Activated CD8-positive, alpha-beta T cell treated with anti-CD3 and anti-CD28 coated beads, Interleukin-2, amount 10 ng/mL, durations not matched to agents 7 days and 5 days (primary cell): ENCODE measurements at places on chromosomes 6 and 20.

GRCh38 chr6:156953479-156954146 lies 176.4 kb downstream of the ARID1B start:
- H3K27ac ChIP-seq, result no peak overlapping the region
- no peaks in the 10 kb centered on the region for H3K36me3 ChIP-seq

- H3K4me1 ChIP-seq, result peaks cover 16% of the 10 kb centered on the region
- peak; percentile 71 for DNase-seq
- H3K36me3 ChIP-seq, result no peaks in the 10 kb centered on the region
- peaks cover 48% of the 10 kb centered on the region for H3K27me3 ChIP-seq
Measured at GRCh38 chr6:28648035-28648877, 122.6 kb downstream of the GPX5 start.

GRCh38 chr6:36825452-36825851 lies 13.8 kb downstream of the CPNE5 start:
- H3K4me3 ChIP-seq, result no peak overlapping the region
- peaks cover 29% of the 10 kb centered on the region for H3K4me1 ChIP-seq
- DNase-seq, result no peak
- no peaks in the 10 kb centered on the region for H3K27me3 ChIP-seq

DNA sequence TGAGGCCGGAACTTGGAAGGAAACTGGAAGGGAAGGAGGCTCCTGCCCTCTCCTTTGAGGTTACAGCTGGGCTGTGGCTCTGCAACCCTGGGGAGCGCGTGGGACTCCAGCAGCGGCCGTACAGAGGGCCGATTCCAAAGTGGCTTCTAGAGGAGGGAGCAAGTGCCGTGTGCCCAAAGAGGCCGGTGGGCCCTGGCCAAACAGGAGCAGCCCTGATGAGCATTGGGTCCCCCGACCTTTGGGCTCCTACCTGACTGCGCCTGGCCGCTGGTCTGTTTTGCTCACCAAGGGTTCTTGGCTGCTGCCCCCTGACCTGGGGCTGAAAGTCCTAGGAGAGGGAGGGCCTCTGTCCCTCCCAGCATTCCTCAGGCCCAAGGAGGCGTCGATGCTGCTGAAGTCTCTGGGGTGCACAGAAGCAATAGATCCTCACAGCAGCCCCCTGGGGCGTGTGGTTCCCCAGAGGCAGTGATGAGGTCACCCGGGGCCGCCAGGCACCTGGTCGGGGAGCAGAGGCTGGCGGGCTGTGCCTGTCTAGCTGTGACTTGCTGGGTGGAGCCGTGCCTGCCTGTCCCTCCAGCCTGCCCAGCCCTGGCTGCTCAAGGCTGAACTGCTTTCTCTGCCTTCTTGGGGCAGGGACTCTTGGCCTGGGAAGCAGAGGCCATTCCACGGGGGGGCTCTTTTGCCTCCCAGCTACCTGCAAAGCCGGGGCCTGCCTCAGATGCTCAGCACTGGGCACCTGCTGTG lies 9.8 kb downstream of the RBM38 start:
- DNase-seq, result no peak
- H3K4me1 ChIP-seq, result peaks cover 83% of the 10 kb centered on the region
- H3K36me3 ChIP-seq, result peaks cover 71% of the 10 kb centered on the region

DNA sequence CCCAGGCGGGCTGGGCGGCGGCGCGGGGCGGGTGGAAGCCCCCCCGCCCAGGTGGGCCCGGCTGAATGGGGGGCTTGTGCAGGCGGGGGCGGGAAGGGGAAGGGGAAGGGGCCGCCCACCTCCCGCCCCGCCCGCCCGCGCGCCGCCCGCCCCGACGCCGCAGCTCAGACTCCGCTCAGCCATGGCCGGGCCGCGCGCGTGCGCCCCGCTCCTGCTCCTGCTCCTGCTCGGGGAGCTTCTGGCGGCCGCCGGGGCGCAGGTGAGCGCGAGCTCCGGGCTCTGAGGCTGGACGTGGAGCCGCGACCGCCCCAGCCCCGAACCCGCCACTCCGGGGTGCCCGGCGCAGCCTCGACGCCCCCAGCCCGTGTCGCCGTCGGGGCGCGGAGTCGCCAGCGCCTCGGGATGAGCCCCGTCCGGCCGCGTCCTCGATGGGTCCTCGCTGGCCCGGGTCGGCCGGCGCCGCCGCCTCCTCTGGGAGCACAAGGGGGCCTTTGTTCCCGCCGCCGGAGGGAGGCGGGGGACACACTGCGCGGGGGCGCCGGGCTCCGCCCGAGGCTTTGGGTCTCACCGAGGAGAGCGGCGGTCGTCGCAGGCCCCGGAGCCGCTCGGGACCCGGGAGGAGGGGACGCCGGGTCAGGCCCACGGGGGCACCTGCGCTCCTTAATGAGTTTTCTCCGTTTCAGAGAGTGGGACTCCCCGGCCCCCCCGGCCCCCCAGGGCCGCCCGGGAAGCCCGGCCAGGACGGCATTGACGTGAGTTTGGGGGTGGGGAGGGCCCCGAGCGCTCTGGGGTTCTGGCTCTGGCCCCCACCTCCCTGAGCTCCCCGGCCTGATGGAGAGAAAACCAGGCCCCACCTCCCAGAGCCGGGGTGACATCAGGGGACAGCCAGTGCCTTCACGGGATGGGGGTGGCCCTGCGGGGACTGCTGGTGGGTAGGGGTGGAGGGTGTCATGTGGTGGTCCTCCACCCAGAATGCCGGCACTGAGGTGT lies at the start of gene COL9A3:
Gene COL9A3, plus strand, starts transcription at position 167 of the 990 bp plus-strand sequence. Its CDS starts 15 bp downstream, at position 182.
- peaks cover 25% of the 10 kb centered on the region for H3K27me3 ChIP-seq
- no peak within 1 kb of the TSS for H3K27ac ChIP-seq
- H3K36me3 ChIP-seq, result peaks cover 5% of the 10 kb centered on the region
- H3K4me1 ChIP-seq, result peaks cover 4% of the 10 kb centered on the region
- H3K4me3 ChIP-seq, result peak within 1 kb of the TSS; percentile 22
- no peak for DNase-seq

GRCh38 chr6:32844839-32845383 lies 1.1 kb upstream of the PSMB8 start:
- H3K36me3 ChIP-seq, result peaks cover 91% of the 10 kb centered on the region
- peak overlapping the region; percentile 99 for H3K27ac ChIP-seq
- peaks cover 69% of the 10 kb centered on the region for H3K4me1 ChIP-seq
- no peak for DNase-seq

GRCh38 chr6:126182650-126183311 lies 157.1 kb upstream of the CENPW start:
- H3K4me1 ChIP-seq, result no peaks in the 10 kb centered on the region
- H3K36me3 ChIP-seq, result no peaks in the 10 kb centered on the region
- no peak for DNase-seq

GRCh38 chr6:55260181-55260580 lies 67.1 kb upstream of the GFRAL start:
- no peak for DNase-seq
- no peak overlapping the region for H3K27ac ChIP-seq
- H3K4me3 ChIP-seq, result no peak overlapping the region
- no peaks in the 10 kb centered on the region for H3K4me1 ChIP-seq

DNA sequence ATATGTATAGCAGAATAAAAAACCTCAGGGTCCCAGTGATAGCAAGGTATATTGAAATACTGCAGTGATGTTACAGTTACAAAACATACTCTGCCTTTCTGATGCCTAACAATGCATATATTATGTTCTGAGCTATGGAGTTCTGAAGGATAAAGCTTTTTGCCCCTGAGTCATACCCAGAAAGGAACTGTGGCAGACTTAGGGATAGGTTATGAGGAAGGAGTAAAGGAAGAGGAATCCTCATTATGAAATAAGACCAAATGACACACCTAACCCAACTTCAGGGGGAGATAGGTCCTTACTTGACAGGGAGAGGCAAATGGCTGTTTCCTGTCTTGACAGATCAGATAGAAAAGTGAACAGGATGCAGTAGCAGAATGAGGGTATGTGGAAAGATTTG lies 940.6 kb upstream of the FLRT3 start:
- H3K36me3 ChIP-seq, result no peaks in the 10 kb centered on the region
- no peak for DNase-seq
- H3K4me3 ChIP-seq, result no peak overlapping the region
- no peaks in the 10 kb centered on the region for H3K27me3 ChIP-seq

DNA sequence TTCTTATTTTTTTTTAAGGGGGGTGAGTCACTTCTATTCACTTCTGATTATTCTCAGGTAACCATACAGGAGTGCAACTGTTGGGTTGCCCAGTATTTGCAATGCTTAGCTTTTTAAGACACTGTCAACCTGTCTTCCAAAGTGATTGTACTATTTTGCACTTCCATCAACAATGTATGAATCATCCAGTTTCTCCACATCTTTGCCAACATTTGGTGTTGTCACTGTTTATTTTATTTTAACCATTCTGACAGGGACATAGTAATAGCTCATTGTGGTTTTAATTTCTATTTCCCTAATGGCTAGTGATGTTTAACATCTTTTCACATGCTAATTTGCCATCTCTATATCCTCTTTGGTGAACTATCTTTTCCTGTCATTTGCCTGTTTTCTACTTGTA lies 1.4 kb upstream of the SLC13A3 start:
- H3K4me1 ChIP-seq, result no peaks in the 10 kb centered on the region
- DNase-seq, result no peak
- H3K36me3 ChIP-seq, result peaks cover 3% of the 10 kb centered on the region
- peaks cover 47% of the 10 kb centered on the region for H3K27me3 ChIP-seq
- no peak overlapping the region for H3K27ac ChIP-seq
- H3K4me3 ChIP-seq, result no peak overlapping the region

DNA sequence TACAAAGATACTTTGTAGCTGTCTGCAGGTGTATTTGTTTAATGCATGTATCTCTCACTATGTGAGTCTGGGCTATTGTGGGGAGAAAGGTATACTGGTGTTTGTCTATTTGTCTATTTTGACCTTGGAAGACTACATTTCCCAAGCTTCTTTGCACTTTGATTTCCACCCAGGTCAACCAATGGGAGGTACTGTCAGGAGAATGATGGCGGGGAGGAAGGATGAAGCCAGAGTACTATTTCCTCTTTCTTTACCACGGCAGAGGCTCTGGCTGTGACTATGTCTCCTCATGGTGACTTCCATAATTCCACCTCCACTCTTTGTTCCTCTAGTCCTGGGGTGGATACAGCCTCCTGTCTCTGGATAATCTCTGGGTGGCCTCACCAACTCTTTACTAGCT lies 23.1 kb downstream of the LBP start:
- DNase-seq, result no peak
- H3K4me1 ChIP-seq, result no peaks in the 10 kb centered on the region
- no peaks in the 10 kb centered on the region for H3K36me3 ChIP-seq
- H3K27me3 ChIP-seq, result peaks cover 7% of the 10 kb centered on the region

GRCh38 chr6:21538186-21538798 lies 55.3 kb upstream of the SOX4 start:
- H3K36me3 ChIP-seq, result no peaks in the 10 kb centered on the region
- no peak for DNase-seq
- no peak overlapping the region for H3K4me3 ChIP-seq
- no peaks in the 10 kb centered on the region for H3K4me1 ChIP-seq
- H3K27me3 ChIP-seq, result peaks cover 9% of the 10 kb centered on the region

DNA sequence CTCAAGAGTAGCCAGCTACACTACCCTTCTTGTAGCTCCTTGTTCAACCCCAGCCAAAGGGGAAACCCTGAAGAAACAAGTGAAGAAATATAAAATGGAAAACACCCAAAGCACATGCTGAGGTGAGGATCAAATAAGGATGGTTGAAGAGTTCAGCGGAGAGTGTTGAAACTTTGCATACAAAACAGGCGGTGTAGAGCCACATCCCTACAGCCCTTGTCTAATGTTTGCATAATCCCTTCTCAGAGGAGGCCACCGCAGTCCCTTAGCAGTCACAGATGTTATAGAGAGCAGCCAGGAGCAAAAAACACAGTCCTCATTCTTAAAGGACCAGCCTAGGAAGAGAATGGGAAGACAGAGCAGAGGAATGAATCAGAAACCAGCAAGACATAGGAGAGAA lies 350.7 kb upstream of the SASH1 start:
- DNase-seq, result no peak
- no peaks in the 10 kb centered on the region for H3K36me3 ChIP-seq
- no peak overlapping the region for H3K4me3 ChIP-seq
- H3K4me1 ChIP-seq, result no peaks in the 10 kb centered on the region
- no peak overlapping the region for H3K27ac ChIP-seq
- no peaks in the 10 kb centered on the region for H3K27me3 ChIP-seq

- H3K4me1 ChIP-seq, result peaks cover 7% of the 10 kb centered on the region
- no peak overlapping the region for H3K4me3 ChIP-seq
- peaks cover 2% of the 10 kb centered on the region for H3K27me3 ChIP-seq
- DNase-seq, result no peak
- H3K27ac ChIP-seq, result no peak overlapping the region
Measured at GRCh38 chr6:37663019-37663810, 34.5 kb downstream of the MDGA1 start.

GRCh38 chr6:33057222-33058150 lies 16.0 kb downstream of the HLA-DPA1 start:
- H3K4me1 ChIP-seq, result peaks cover 2% of the 10 kb centered on the region
- peaks cover 24% of the 10 kb centered on the region for H3K27me3 ChIP-seq
- H3K4me3 ChIP-seq, result no peak overlapping the region
- no peaks in the 10 kb centered on the region for H3K36me3 ChIP-seq
- DNase-seq, result no peak
- no peak overlapping the region for H3K27ac ChIP-seq

DNA sequence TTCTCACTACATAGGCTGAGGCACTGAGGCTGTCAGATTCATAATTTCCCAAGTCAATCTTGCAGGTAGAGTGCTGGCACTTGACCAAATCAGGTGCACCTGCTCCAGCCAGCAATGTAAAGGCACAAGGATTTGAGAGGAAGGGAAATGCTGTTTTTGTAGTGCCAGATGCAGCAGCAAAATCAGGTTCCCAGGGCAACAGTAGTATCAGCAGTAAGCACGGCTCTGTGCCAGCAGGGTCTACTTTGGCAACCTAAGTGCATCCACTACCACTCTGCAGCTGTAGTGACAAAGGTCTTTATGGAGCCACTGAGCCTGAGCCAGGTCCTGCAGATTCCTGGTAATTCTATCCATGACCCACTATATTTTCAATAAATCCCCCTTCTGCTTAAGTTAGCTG lies 329.5 kb downstream of the TPBG start:
- no peak for DNase-seq
- no peak overlapping the region for H3K27ac ChIP-seq
- no peaks in the 10 kb centered on the region for H3K27me3 ChIP-seq
- H3K4me3 ChIP-seq, result no peak overlapping the region
- H3K4me1 ChIP-seq, result no peaks in the 10 kb centered on the region

DNA sequence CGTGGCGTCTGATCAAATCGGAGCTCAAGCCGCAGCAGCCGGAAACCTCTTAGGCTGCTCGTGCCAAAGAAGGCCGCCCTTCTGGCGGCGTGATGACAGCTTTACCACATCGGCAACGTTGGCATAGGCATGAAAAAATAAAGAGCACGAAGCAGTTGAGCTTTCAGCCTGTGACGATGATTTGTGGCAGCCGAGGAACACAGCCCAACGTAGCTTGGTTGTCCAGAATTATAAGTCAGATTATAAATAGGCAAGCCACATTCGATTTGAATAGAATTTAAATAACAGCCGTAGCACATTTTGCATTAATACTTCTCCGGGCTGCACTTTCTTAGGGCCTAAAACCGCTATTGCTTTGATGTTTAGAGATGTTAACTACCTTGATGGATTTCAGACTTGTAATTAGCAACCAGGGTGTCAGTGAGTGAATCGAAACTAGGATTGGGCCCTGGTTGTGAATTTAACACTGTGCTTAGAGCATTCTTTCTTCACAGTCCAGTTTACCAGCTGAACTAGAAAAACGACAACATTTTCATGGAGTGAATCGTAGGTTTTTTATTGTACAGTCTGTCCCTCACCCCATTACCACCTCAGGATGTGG lies 864 bp upstream of the BCLAF1 start:
- peaks cover 33% of the 10 kb centered on the region for H3K36me3 ChIP-seq
- peak; percentile 91 for DNase-seq
- H3K4me1 ChIP-seq, result peaks cover 43% of the 10 kb centered on the region
- no peaks in the 10 kb centered on the region for H3K27me3 ChIP-seq
- peak overlapping the region; percentile 100 for H3K27ac ChIP-seq

GRCh38 chr6:91653076-91653723 lies 1066.3 kb upstream of the MAP3K7 start:
- no peak overlapping the region for H3K27ac ChIP-seq
- DNase-seq, result no peak
- no peaks in the 10 kb centered on the region for H3K27me3 ChIP-seq
- no peak overlapping the region for H3K4me3 ChIP-seq

- H3K4me1 ChIP-seq, result peaks cover 27% of the 10 kb centered on the region
- H3K4me3 ChIP-seq, result no peak overlapping the region
Measured at GRCh38 chr20:47346172-47346571, 10.3 kb downstream of the ZMYND8 start.
